ENCODE measurements at places on chromosomes 16 and 17.

DNA sequence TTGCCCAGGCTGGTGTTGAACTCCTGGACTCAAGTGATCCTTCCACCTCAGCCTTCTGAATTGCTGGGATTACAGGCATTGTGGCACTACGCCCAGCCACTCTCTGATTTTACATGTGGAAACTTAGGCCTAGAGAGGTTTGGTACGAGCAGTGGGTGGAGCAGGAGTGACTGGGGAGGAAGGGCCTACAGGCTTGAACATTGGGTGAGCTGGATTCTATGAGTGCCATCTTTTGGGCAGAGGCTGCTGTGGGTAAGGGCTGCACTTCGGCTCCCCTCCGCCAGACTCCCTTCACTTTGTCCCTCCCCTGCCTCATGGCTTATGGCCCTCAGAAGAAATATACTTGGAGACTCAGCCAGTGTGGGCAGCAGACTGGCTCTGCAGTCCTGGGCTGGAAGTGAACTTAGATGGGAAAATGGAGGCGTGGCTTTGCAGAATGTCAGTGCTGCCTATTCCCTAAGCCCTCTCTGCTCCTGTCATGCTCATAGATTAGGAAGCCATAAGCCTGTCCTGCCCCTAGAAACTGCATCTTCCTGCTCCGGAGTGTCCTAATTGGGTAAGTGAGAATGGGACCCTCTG is 9.5 kb upstream of the MRC2 start:
- DNase-seq = no peak

GRCh38 chr17:20256144-20256543 is 211.2 kb downstream of the LGALS9B start:
- no peak for DNase-seq

DNA sequence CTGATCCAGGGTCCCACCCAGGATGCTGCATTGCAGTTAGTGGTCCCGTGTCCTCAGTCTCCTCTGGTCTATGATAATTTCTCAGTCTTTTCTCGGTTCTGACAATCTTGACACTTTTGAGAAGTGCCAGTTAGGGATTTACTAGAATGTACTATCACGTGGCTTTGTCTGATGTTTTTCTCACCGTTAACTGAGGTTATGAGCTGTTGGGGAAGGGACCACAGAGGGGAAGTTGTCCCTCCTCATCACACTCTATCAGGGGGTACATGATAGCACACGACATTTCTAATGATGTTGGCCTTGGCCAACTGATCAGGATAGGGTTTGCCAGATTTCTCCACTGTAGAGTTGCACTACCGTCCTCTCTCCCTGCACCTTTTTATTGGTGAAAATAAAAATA is 250.9 kb upstream of the SDK2 start:
- no peak for DNase-seq

DNA sequence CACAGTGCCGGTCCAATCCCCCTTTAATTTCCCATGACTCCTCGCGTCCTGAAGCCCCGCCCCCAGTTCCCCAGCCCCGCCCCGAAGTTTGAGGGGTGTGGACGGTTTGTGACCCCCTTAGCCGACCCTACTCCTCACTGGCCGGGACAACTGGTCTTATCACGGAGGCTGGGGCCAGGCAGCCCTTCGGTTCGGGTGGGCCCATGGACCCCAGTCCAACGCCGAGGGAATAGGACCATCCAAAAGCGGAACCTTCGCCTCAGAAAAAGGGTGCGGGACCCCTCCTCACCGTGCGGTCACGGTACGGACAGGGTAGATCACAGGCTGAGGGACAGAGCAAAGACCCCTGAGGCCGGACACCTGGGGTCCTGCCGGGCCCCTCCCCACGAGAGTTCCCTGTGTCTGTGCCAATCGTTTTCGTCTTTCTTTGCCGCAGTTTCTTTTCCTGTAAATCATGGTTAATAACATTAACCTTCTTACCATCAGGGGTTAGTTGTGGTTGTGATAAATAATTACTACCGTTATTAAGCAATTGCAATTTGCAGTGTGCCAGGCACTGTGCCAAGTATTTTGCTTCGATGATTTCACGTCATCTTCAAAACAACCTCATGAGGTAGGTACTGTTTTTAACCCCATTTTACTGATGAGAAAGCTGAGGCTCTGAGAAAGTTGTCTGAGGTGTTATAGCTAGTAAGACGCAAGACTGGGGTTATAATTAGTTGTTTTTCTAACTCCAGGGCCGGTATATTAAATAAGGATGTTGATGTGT is 543 bp downstream of the TMUB2 start:
- no peak for DNase-seq

DNA sequence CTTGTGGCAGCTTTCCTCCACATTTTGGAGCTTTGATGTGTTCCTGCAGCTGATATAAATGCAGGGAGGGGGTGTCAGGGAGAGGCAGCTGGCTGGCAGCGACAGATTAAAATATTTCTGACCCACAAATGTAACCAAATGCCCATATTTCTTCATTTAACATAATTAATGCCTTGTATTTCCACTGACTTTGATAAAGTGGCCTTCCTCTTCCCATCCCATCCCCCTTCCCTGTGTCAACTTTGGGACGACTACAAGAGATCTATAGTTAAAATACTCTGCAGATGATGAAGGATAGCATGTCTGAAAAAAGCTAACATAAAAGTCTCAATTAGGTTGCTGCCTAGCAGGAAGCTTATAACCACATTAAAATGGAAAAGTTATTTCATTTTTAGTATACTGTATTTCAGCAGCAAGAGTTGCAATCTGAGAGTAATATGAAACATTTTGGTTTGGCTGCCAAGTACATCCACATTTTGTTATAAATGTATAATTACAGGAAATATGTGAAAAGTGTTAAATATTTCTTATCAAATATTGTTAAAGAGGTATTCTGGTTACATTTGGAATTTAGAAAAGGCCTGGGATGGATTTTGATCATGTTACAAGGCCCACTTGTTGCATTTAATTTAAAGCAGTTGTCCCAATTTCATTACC is 238.7 kb upstream of the TBX2 start:
- DNase-seq = no peak

DNA sequence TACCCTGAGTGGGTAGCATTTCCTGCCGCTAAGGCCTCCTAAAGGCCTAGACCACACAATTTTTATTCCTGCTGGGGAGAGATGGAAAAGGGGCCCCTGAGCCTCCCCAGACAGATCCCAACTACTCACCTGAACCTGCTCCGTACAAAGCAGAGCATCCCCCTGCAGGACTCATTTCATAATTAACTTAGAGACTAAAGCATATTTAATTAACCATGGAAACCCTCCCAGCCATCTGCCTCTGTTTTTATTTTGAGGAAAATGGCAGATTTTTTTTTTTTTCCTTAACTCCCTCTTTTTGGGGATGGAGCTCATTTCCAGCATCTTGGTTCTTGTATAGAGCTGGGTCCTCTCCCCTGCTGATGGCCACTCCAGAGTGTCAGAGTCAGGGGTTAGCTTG is 96.5 kb upstream of the CRHR1 start:
- no peak for DNase-seq

GRCh38 chr17:55283256-55283965 is 18.7 kb downstream of the HLF start:
- no peak for DNase-seq

- DNase-seq = no peak
Measured at GRCh38 chr17:45347444-45347843, 30.6 kb upstream of the MAP3K14 start.

- DNase-seq = peak; percentile 90
Measured at GRCh38 chr16:67311607-67312488, 14.7 kb downstream of the KCTD19 start.

- DNase-seq = no peak
Measured at GRCh38 chr17:46726206-46726605, 92.3 kb downstream of the WNT3 start.

- no peak for DNase-seq
Measured at GRCh38 chr17:1588821-1589585, 26.4 kb upstream of the PITPNA start.

Data from stimulated activated CD4-positive, alpha-beta T cell treated with anti-CD3 and anti-CD28 coated beads, Interleukin-2, amount 100 ng/mL, for 24 hours (primary cell).